Stimulated activated CD8-positive, alpha-beta memory T cell treated with anti-CD3 and anti-CD28 coated beads, Interleukin-4, amount 100 ng/mL, for 1 hour (primary cell): ENCODE measurements at places on chromosomes 12 and 14.
A peak's percentile ranks its signal among the peaks of the same experiment; 100 is the strongest.

- DNase-seq: peak; percentile 1
These were observed 507 bp upstream of the PTPN11 start for GRCh38 chr12:112418273-112418607.

DNA sequence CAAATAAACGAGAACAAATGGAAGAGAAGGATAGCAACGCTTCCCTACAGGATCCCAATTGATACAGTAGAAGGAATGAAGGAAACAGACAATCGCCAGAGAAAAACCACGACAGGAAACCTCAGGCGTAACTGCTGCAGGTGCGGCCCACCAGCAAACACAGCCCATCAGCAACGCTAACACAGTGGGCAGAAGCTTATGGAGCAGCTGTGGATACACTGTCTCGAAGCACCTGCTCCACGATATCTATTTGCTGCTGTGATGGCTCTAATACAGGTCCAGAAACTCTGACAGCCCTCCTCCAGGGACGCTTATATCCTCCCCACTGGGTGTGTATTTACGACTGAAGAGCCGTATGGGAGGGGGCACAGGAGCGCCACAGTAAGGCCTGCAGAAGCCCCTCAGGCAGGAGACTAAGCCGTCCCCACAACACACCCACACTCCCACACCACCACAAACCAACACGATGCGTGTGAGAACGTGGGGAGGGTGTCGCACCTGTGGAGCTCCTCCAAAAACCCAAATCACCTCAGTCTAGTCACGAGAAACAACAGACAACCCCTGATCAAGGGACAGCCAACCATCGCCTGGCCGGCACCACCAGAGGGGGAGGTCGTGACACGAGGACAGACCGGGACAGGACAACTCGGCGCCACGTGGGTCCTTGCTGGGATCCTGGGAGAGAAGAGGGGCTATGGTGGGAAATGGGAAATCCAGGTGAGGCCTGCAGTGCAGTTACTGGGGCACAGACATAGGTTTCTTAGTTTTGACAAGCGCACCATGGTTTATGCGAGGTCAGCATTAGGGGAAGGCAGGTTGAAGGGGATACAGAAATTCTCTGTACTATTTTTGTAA lies 24.0 kb downstream of the POLE start:
- DNase-seq: no peak

- no peak for DNase-seq
These were observed 143.6 kb upstream of the CRY1 start for GRCh38 chr12:107236824-107237511.

DNA sequence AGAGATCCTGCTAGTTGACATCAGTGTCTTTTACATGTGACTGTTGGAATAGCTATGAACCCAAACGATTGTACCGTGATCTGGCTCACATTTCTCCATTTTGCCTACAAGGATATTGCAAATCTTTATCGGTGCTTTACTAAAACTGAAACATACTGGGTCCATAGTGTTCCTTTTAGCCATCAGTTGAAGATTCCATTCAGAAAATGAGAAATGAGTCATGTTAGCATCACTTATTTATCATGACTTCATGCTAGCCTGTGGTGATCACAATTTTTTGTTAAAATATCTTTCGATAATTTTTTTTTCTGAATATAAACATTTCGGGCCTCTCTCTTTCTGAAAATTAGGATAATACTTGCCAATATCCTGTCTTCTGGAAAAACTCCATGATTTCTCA lies 210.3 kb downstream of the EGLN3 start:
- DNase-seq: no peak

- DNase-seq: no peak
These were observed 33.3 kb upstream of the BEGAIN start for GRCh38 chr14:100620255-100621100.

DNA sequence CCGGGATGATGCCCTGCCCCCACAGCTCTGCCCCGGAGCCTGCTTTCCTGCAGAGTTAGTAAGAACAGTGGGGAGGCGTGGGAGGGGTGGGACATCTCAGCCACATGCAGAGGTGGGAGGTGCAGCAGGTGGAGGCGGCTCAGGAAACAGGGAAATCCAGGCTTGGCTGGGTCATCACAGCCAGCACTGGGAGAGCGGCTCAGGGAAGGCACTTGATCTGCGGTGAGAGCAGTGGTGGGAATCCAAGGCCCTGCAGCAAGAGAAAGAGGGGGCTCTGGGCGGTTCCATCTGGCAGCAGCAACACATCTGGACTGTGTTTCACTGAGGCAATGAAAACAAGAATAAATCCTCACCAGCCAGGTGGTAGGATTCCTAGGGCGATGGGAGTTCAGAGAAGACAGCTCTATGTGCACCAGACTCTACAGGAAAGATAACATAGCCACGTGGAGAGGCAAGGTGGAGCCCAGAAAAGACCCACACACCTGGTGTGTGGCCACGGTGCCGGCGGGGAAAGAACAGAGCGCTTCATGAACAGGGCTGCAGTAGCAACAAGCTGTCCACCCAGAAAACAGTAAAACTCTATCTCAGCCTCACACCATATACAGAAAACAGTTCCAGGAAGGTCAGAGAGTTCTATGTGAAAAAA lies 57.6 kb downstream of the CCDC85C start:
- no peak for DNase-seq

DNA sequence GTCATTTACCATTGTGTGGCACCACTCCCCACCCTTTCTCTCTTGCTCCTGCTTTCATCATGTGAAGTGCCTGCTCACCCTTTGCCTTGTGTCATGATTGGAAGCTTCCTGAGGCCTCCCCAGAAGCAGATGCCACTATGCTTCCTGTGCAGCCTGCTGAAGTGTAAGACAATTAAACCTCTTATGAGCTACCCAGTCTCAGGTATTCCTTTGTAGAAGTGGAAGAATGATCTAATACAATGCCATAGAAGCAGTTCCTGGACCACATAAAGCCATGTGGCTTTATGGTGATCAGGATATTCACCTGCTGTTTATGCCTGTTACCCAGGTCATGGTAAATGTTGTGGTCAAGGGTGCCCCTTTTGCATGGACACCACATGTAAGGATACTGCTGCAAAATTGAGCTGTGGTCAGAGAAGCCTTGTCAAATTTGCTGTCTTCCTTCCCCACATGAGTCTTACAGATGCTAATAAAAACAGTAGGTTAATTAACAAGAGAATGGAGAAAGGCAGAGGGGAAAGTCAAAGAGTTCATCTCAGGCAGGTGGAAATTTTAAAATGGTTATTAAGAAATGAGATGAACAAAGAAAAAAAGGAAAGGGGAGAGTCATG lies 112.8 kb upstream of the IFNG-AS1 start:
- no peak for DNase-seq

DNA sequence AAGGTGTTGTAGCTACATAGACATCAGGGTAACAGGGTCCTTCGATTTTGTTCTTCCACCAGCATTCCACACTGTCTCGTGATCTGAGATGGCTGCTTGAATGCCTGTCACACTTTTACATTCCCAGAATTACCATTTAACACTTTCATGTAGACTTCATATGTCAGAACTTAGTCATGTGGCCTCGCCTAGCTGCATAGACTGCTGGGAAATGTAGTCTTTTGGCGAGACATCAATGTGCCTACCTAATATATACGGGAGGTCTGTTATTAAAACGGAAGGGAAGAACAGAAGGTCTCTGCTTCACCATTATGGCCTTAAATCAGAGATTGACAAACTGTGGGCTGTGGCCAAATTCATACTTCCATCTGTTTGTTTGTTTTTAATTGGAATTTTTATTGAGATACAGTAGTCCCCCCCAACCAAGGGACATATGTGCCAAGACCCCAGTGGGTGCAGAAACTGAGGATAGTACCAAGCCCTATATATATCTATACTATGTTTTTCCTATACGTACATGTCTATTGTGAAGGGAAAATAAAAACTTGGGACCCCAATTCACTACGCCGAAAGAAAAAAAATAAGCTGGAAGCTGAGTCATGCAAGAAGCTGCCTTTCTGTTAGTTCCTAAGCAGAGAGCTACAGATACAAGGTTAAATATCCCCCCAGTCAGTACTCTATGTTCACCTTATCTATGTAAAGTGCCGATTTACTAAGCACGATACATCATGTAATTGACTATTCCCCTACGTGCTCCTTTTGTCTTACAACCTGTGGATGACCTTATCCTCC lies 11.3 kb upstream of the HRK start:
- DNase-seq: no peak

GRCh38 chr14:101501858-101502615 lies 59.3 kb upstream of the DIO3 start:
- DNase-seq: no peak

DNA sequence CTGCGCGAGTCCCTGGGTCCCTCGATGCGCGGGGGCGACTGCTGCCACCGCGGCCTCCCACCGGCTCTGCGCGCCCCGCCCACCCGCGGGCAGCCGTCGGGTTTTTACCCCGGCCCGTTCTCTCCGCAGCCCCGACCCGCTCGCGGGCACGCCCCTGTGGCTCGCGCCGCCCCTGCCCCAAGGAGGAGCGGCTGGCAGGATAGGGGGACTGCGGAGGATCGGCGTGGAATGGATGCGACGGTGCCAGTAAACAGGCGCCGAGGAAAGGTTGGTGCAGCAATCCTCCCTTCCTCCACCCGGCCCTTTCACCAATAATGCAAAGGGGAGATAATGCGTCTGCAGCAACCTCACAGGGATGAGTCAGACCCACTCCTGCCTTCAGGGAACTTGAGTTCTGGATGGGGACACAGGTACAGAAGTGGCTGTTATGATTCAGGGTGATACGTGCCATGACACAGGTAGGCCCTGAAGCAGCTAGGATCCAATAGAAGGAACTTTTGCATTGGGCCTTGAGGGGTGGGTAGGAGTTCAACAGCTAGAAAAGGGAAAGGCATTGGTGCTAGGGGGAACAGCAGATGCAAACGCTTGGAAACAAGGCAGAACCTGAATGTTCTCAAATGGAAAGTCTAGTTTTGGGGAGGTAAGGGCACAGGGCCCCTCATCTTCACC lies 554 bp upstream of the DEGS2 start:
- DNase-seq: no peak

- no peak for DNase-seq
These were observed 14.2 kb upstream of the BLTP3B start for GRCh38 chr12:100156731-100157426.

GRCh38 chr14:104954746-104955395 lies 23.3 kb downstream of the AHNAK2 start:
- no peak for DNase-seq

- no peak for DNase-seq
These were observed 156.5 kb upstream of the RMST start for GRCh38 chr12:97306147-97306546.

GRCh38 chr14:24279301-24280186 lies 8.1 kb upstream of the RABGGTA start:
- DNase-seq: no peak
